ENCODE measurements at places on chromosomes 2 and 18.

DNA sequence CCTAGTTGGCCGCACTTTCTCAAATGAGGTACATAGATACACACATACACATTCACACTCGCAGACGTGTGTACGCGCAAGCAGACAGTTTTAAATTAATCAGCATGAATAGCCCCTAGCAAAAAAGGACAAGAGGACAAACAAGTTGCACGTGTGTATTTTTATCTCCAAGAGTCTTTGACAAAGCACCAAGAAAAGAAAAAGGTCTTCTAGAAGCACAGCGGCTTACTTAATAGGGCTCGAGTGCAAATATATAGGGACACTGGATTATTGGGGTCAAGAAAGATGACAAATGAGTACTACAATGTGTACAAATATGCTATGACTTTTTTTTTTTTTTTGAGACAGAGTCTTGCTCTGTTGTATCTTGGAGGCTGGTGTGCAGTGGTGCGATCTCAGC lies 1.7 kb upstream of the BCL2 start:
- DNase-seq = no peak

GRCh38 chr18:78145096-78145495 lies 834.5 kb upstream of the SALL3 start:
- DNase-seq = no peak

- DNase-seq = no peak
Observed at GRCh38 chr2:230677201-230677946, 35.3 kb upstream of the CAB39 start.

GRCh38 chr18:923144-923866 lies 18.6 kb downstream of the ADCYAP1 start:
- DNase-seq = no peak

- DNase-seq = no peak
Observed at GRCh38 chr2:66869076-66869475, 434.2 kb downstream of the MEIS1 start.

DNA sequence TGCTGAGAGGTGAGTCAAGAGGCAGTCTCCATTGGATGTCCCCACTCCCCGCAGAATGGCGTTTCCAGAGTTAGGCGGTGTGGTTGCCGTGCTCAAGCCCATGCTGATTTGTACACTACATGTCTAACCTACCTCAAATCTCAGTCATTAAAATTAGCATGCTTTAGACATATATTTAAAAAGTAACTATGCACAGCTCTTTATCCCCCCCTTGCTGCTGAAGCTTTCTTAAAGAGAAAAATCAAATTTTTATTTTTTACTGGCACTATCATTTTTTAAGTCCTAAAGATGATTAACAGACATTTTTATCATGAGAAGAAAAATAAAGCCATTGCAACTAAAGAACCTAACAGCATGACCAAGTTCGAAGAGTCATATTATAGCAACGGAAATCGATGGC lies 42.9 kb downstream of the BOLA3 start:
- no peak for DNase-seq
